NCI-H345 (cell line): ENCODE measurements at places on chromosomes 11 and 22.

DNA sequence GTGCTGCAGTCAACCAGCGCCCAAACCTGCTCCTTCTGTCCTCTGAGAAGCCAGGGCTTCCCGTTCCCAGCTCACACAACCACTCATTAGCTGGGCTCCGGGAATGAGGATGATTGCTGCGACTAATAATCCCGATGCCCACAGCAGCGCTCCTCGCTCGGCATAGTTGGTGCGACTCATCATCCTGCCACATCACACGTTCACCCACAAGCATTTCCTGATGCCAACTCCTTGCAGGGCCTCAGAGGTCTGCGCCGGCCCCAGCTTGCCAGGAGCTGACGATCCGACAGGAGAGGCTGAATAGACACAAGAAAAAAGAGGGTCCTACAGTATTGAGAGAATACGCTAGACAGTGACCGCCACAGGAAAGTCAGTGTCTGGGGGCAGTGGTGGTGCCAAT lies 10.6 kb upstream of the CSNK1E start:
- no peak for DNase-seq

DNA sequence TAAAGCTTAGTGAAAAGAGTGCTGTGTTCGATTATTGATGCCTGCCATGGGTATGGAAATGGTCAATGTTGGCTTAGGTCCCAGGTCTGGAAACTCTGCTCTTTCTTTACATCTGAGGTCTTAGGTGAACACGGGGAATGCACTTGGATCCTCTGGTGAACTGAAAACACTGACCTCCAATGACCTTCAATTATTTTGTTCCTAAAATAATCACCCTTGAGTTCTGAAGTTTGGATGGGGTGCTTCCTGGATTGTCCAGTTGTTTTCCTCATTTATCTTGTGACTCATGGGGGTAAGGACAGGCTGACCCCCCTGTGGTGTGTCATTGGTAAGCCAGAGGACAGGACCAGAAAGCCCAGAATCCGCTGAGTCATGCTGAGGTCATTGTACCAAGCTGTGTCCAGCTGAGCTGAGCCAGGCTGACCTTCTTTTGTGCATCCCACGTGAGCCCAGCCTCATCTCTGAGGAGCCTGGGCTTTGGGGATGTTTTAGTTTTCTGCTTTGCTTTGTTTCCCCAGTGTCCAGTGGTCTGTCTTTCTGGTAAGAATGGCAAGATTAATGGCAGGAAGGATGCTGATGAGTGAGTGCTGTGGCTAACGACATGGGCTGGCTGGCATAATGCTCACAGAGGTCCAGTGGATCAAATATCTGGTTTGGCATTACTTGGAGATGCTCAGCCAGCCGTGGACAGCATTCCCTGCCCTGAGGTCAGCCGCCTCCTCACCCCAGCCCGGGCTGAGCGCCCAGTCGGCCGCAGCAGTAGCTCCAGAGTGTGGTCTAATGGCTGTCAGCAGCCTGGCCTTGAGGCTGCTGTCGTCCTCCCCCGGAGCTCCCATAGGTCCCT lies 35.6 kb downstream of the AMPD3 start:
- DNase-seq, result no peak

GRCh38 chr22:30284172-30284571 lies 5.1 kb downstream of the CASTOR1 start:
- no peak for DNase-seq

GRCh38 chr11:72737336-72737735 lies 14.9 kb downstream of the ARAP1 start:
- no peak for DNase-seq

GRCh38 chr11:130407978-130408377 lies 20.4 kb downstream of the ADAMTS8 start:
- no peak for DNase-seq

DNA sequence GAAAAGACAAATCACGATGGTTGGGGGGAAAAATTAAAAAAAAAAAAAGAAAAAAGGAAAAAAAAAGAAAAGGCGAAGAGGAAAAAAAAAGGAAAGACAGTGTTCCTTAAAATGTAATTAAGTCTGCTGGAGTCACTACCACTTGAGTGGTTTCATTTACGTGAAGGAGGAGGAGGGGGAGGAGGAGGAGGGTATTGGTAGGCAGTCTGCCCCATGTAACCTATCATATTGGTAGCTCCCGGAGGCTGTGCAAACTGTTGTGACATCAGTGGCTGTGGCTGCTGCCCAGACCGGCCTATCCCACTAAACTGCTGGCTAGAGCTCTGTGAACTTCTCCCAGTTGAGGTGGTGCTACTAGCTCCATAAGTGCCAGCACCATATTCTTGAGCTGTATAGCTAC lies 17.9 kb downstream of the KDELR3 start:
- DNase-seq, result no peak

DNA sequence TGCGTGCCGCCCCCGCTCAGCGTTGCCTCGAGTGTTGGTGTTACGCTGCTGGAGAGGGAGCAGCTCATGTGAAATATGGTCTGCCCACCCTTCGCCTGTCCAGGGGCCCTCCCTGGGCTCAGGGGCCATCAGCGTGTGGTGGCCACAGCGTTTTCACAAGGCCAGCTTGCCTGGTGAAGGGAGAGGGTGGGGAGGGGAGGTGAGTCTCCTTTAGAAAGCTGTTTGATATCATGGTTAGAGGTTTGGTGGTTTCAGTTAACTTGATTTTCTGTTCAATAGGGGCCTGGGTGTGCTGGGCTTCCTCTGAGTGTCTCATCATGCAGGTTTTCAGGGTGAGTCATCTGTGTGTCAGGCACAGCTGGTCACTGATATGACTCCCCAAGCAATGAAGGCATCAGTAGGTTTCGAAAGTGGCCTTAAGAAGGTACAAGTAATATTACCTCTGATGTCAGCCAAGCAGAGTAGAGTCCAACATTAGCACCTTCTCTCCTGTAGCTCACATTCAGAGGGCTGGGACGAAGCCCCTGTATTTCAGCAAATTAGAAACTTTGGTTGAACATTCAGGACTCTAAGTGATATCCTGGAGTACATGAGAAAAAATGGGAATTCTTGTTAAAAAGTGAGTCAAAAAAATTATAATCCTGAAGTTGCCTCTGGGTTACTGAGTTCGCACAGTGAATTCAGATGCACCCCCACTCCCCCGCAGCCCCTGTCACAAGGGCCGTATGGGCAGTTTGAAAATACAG lies 172.5 kb downstream of the TBC1D22A start:
- no peak for DNase-seq

- DNase-seq, result peak; percentile 48
Observed at GRCh38 chr11:118607401-118608359, at the start of gene PHLDB1. Gene PHLDB1 (plus strand): TSS chr11:118607615. CDS start chr11:118613837, 6,222 bp downstream.

GRCh38 chr11:819943-820649 lies 1.4 kb downstream of the PNPLA2 start:
- peak; percentile 80 for DNase-seq

GRCh38 chr11:34250732-34251588 lies 106.8 kb downstream of the ABTB2 start:
- no peak for DNase-seq

DNA sequence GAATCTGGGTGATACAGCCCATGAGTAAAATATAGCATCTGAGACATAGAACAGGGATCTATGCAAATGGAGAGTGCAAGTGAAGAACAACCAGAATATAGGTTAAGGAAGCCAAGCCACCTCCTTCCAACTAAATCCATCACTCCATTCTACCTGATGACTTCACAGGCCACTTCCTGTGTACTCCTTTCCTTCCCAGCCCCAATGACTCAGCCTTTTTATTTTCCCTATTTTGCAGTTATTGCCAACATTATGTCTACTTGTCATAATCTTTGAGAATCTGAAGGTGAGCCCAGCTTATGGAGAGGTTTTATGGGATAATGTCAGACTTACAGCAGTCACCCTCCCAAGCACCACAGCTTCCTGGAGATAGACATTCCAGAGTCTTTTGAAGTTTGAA lies 1.4 kb upstream of the OR52M1 start:
- DNase-seq, result no peak

GRCh38 chr11:15117751-15118150 lies 3.0 kb downstream of the INSC start:
- DNase-seq, result no peak

GRCh38 chr11:86747801-86748200 lies 52.5 kb upstream of the PRSS23 start:
- DNase-seq, result no peak
